ENCODE measurements at places on chromosomes 16 and 17. TPM values are rescaled to one million over a fixed set of nuclear protein-coding genes. Genes with fewer than 3 reads are reported as not detected.
A peak's percentile ranks its signal among the peaks of the same experiment; 100 is the strongest.

KRT9 gene
- total RNA-seq = not detected

SEC14L5 gene
- total RNA-seq = not detected

NGFR gene
- total RNA-seq = 0.14 TPM

CD300LF gene
- total RNA-seq = not detected

- H3K4me1 ChIP-seq = peaks cover 13% of the 10 kb centered on the region
- H3K4me3 ChIP-seq = no peak overlapping the region
- H3K27me3 ChIP-seq = no peaks in the 10 kb centered on the region
- no peak overlapping the region for H3K27ac ChIP-seq
- no peak for DNase-seq
- peaks cover 1% of the 10 kb centered on the region for H3K36me3 ChIP-seq
Observed at GRCh38 chr16:56700631-56701030, 18.4 kb downstream of the MT1X start.

IL34 gene
- 0.35 TPM for total RNA-seq

ZNF287 gene
- 9.2 TPM for total RNA-seq

- no peak overlapping the region for H3K27ac ChIP-seq
- H3K36me3 ChIP-seq = peaks cover 13% of the 10 kb centered on the region
- DNase-seq = no peak
- H3K27me3 ChIP-seq = no peaks in the 10 kb centered on the region
- H3K4me1 ChIP-seq = no peaks in the 10 kb centered on the region
Observed at GRCh38 chr16:88719267-88719932, 13.1 kb downstream of the CTU2 start.

DNA sequence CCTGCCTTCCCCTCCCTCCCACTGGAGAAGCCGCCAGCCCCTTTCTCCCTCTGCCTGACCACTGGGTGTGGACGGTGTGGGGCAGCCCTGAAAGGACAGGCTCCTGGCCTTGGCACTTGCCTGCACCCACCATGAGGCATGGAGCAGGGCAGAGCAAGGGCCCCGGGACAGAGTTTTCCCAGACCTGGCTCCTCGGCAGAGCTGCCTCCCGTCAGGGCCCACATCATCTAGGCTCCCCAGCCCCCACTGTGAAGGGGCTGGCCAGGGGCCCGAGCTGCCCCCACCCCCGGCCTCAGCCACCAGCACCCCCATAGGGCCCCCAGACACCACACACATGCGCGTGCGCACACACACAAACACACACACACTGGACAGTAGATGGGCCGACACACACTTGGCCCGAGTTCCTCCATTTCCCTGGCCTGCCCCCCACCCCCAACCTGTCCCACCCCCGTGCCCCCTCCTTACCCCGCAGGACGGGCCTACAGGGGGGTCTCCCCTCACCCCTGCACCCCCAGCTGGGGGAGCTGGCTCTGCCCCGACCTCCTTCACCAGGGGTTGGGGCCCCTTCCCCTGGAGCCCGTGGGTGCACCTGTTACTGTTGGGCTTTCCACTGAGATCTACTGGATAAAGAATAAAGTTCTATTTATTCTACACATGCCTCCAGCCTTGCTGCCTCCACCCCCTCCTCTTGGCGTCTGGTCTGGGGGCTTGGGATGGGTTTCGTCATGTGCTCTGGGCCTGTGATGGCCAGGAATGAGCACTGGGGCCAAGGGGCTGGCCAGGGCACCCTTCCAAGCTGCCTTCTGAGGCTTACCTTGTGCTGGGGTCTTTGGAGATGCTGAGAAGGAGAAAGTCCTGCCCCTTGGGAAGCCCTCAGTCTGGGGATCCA is 7.3 kb downstream of the GJD3 start:
- H3K27ac ChIP-seq = no peak overlapping the region
- no peak overlapping the region for H3K4me3 ChIP-seq
- no peaks in the 10 kb centered on the region for H3K36me3 ChIP-seq
- DNase-seq = no peak
- H3K27me3 ChIP-seq = peaks cover 14% of the 10 kb centered on the region

- H3K36me3 ChIP-seq = no peaks in the 10 kb centered on the region
- peaks cover 36% of the 10 kb centered on the region for H3K27me3 ChIP-seq
- H3K27ac ChIP-seq = no peak overlapping the region
Observed at GRCh38 chr17:9044772-9045463, 23.6 kb downstream of the NTN1 start.

- no peak for DNase-seq
- H3K4me1 ChIP-seq = peaks cover 15% of the 10 kb centered on the region
- no peaks in the 10 kb centered on the region for H3K27me3 ChIP-seq
- no peak overlapping the region for H3K27ac ChIP-seq
- peak overlapping the region; percentile 34 for H3K4me3 ChIP-seq
- H3K36me3 ChIP-seq = peaks cover 10% of the 10 kb centered on the region
Observed at GRCh38 chr16:67608364-67608763, 36.6 kb upstream of the CARMIL2 start.

ZNF594 gene
- total RNA-seq = 7.8 TPM

GRCh38 chr16:18959031-18959505 is 24.7 kb upstream of the TMC7 start:
- peaks cover 6% of the 10 kb centered on the region for H3K27me3 ChIP-seq
- no peak overlapping the region for H3K27ac ChIP-seq
- no peak overlapping the region for H3K4me3 ChIP-seq
- peaks cover 12% of the 10 kb centered on the region for H3K4me1 ChIP-seq
- no peaks in the 10 kb centered on the region for H3K36me3 ChIP-seq

IRX3 gene
- 2.5 TPM for total RNA-seq

DNA sequence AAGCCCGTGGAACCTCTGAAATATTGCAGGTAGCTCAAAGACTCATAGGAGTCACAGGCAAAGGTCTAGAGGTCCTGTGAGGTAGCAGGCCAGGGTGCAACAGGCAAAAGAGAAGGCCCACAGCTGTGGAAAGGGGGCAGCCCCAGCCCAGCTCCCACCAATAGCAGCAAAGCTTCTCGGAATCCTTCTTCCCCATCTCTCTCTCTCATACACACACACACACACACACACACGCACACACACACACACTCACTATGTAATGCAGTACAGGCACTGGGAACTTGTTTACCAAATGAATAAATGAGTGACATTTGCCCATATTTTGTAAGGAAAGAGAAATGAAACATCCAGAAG is 16.8 kb upstream of the SUPT4H1 start:
- DNase-seq = no peak
- no peaks in the 10 kb centered on the region for H3K36me3 ChIP-seq
- no peaks in the 10 kb centered on the region for H3K27me3 ChIP-seq
- H3K4me3 ChIP-seq = no peak overlapping the region
- H3K4me1 ChIP-seq = peaks cover 12% of the 10 kb centered on the region

DNA sequence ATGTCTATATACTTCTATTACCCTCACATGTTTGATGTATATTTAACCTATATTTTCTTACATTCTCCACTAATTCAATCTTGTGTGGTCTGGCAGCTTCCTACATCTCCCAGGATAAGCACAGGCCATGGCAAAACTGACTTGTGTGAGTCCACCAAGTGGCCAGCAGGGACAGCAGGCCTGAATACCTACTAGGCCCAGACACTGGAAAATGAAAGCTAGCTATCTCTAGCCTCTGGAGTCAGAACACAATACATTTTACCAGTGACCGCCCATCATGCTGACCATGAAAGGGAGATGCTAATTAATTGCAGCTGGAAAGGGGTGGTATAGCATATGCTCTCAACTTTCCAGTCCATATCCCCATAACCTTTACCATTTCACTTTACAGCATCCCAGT is 132.3 kb downstream of the PCTP start:
- H3K27ac ChIP-seq = no peak overlapping the region
- H3K4me1 ChIP-seq = no peaks in the 10 kb centered on the region
- H3K4me3 ChIP-seq = no peak overlapping the region
- H3K36me3 ChIP-seq = no peaks in the 10 kb centered on the region
- no peak for DNase-seq

GRCh38 chr17:80086616-80087015 is 14.8 kb upstream of the GAA start:
- DNase-seq = no peak
- no peak overlapping the region for H3K27ac ChIP-seq
- H3K36me3 ChIP-seq = no peaks in the 10 kb centered on the region
- H3K4me3 ChIP-seq = no peak overlapping the region
- peaks cover 6% of the 10 kb centered on the region for H3K4me1 ChIP-seq
- no peaks in the 10 kb centered on the region for H3K27me3 ChIP-seq

DNA sequence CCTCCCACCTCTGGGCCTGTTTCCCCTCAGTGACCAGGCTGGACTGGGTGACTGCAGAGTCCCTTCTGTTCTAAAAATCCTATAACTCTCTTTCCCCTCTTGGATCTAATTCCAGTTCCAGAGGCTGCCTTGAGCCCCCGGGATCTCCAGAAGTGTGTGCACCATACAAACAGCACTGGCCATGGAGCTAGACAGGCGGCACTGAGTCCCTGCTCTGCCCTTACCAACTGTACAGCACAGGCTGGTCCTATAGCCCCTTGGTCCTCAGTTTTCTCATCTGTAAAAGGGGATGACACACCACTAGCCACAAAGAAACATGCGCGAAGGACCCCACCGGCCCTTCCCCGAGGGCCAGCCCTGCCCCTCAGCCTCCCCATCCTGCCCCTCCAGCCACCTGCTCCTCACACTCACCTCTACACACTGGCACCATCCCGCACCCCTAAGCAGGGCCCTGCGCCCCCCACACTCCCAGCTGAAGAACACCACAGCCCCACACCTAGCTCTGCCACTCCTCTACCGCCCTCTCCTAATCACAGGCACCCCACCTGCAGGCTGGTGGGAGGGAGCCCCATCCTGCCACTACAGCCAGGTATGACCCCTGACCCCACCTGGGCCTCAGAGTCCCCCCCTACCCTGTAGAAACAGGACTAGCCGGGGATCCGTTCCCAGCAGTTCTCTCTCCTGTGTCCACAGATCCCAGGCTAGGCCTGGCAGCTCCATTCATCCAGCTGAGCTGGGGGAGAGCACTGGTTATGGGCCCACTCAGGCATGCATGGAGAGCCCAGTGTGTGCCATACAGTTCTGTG is 913 bp upstream of the KRT16 start:
- no peak overlapping the region for H3K27ac ChIP-seq
- H3K27me3 ChIP-seq = peaks cover 16% of the 10 kb centered on the region
- H3K4me1 ChIP-seq = no peaks in the 10 kb centered on the region
- H3K36me3 ChIP-seq = no peaks in the 10 kb centered on the region
- no peak for DNase-seq
- no peak overlapping the region for H3K4me3 ChIP-seq

TBC1D26 gene
- not detected for total RNA-seq

DNA sequence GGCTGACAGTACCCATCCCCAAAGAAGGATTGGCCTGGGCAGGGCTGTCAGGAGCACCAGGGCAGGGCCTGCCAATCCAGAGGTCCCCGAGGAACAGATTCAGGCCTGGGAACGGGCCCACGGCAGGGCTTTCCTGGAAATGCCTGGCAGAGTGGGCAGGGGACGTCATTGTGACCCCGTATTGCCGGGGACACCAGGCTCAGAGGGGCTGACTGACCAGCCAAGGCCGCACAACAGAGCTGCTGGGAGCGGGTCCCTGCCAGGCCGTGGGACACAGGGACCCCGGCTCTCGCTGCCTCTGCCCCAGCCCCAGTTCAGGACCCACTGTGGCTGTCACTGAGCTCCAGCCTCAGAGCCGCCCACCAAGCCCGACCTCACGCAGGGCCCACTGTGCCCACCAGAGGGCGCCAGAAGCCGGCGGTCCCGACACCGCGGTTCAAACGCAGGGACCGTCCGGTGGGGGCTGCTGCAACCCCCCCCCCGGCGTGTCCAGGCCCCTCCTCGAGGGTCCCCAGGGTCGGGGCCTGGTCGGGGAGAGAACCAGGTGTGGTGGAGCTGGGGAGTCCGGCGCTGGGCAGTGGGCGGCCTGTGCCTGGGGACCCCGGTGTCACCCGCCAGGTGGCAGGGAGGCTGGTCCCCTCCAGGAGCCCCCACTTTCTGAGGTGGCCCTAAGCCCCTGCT is 15.2 kb upstream of the SSTR5 start:
- no peaks in the 10 kb centered on the region for H3K4me1 ChIP-seq
- H3K4me3 ChIP-seq = no peak overlapping the region
- peaks cover 4% of the 10 kb centered on the region for H3K36me3 ChIP-seq

- no peak overlapping the region for H3K4me3 ChIP-seq
- no peak overlapping the region for H3K27ac ChIP-seq
- DNase-seq = no peak
- peaks cover 7% of the 10 kb centered on the region for H3K27me3 ChIP-seq
Observed at GRCh38 chr17:66177048-66177447, 14.9 kb downstream of the CEP112 start.

DNA sequence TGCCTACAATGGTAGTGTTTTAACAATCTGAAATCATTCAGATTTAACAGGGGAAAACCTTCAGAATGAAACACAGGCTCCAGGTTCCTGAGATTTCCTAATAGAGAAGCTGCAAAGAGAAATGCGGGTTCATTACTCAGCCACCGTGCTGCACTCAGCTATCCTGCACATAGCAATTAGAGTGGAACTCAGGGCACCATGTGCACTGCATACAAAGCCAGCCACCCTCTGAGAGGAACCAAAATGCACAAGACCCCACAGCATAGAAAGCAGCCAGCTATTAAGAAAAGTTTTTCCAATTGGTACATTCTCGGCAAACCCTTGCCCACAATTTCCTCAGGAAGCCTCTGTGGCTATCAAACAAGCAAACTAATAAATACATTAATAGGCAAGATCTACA is 37.4 kb downstream of the TOM1L2 start:
- no peaks in the 10 kb centered on the region for H3K36me3 ChIP-seq
- H3K4me3 ChIP-seq = no peak overlapping the region
- H3K27me3 ChIP-seq = no peaks in the 10 kb centered on the region
- no peak overlapping the region for H3K27ac ChIP-seq

OTOP3 gene
- total RNA-seq = not detected

SBK1 gene
- 6.2 TPM for total RNA-seq

ABCC11 gene
- total RNA-seq = 0.07 TPM
